ENCODE measurements at places on chromosomes 7 and 10. TPM values are rescaled to one million over a fixed set of nuclear protein-coding genes. Genes with fewer than 3 reads are reported as not detected.

The NUDT13 gene
- polyA plus RNA-seq: 5.7 TPM

The HNRNPH3 gene
- polyA plus RNA-seq: 431 TPM

The HMX2 gene
- 1.4 TPM for polyA plus RNA-seq

The DGKB gene
- polyA plus RNA-seq: 2.5 TPM

The GPR15LG gene
- not detected for polyA plus RNA-seq

The ADGRA1 gene
- polyA plus RNA-seq: 1.7 TPM

The TAS2R5 gene
- 2.2 TPM for polyA plus RNA-seq

The TSPAN12 gene
- 201 TPM for polyA plus RNA-seq

The ZNF862 gene
- 17.5 TPM for polyA plus RNA-seq

The EBF3 gene
- polyA plus RNA-seq: 0.79 TPM

The PLCE1 gene
- 34.9 TPM for polyA plus RNA-seq

The FAM25A gene
- polyA plus RNA-seq: not detected

The POLR2J2 gene
- 0.97 TPM for polyA plus RNA-seq

The NEUROG3 gene
- not detected for polyA plus RNA-seq

The SLC26A3 gene
- polyA plus RNA-seq: 0.19 TPM

The NPSR1 gene
- polyA plus RNA-seq: not detected

The PIP gene
- not detected for polyA plus RNA-seq

The CHAT gene
- not detected for polyA plus RNA-seq

The STX1A gene
- 8.5 TPM for polyA plus RNA-seq

The TMEM225B gene
- polyA plus RNA-seq: 3.0 TPM

The ENO4 gene
- 3.2 TPM for polyA plus RNA-seq

The SORBS1 gene
- polyA plus RNA-seq: 26.1 TPM

The EPHA1 gene
- 15.7 TPM for polyA plus RNA-seq

The CNTNAP2 gene
- 21.2 TPM for polyA plus RNA-seq

The ACSM6 gene
- 0.12 TPM for polyA plus RNA-seq

The ZC3HAV1L gene
- 14.3 TPM for polyA plus RNA-seq

The TTYH3 gene
- polyA plus RNA-seq: 68.7 TPM

The XRCC2 gene
- polyA plus RNA-seq: 5.4 TPM

The GOT1 gene
- 87.4 TPM for polyA plus RNA-seq

The CLEC5A gene
- 0.14 TPM for polyA plus RNA-seq

The FFAR4 gene
- polyA plus RNA-seq: not detected

The ANXA8L1 gene
- 0.15 TPM for polyA plus RNA-seq

The PITX3 gene
- polyA plus RNA-seq: 0.64 TPM

The PLAU gene
- polyA plus RNA-seq: 24.3 TPM

The ZNF746 gene
- 12.6 TPM for polyA plus RNA-seq

The JCAD gene
- 29.8 TPM for polyA plus RNA-seq

The DKK1 gene
- polyA plus RNA-seq: 59.9 TPM

The GGCT gene
- polyA plus RNA-seq: 84.3 TPM

The FGFBP3 gene
- 3.3 TPM for polyA plus RNA-seq

The ZPBP gene
- 0.56 TPM for polyA plus RNA-seq

The TMEM270 gene
- polyA plus RNA-seq: not detected

The ACBD7 gene
- polyA plus RNA-seq: 5.8 TPM
